ENCODE measurements at places on chromosomes 3 and 15. TPM values are rescaled to one million over a fixed set of nuclear protein-coding genes. Genes with fewer than 3 reads are reported as not detected.

- DNase-seq: peak; percentile 82
Observed at GRCh38 chr15:78422571-78423340, 15.3 kb upstream of the IREB2 start.

GRCh38 chr3:148400754-148401153 is 296.9 kb upstream of the AGTR1 start:
- no peak for DNase-seq

- no peak for DNase-seq
Observed at GRCh38 chr15:72764656-72765055, 18.9 kb downstream of the ADPGK start.

GRCh38 chr15:70008697-70009290 is 88.9 kb downstream of the TLE3 start:
- no peak for DNase-seq

GRCh38 chr3:146203776-146204175 is 42.8 kb upstream of the PLOD2 start:
- DNase-seq: no peak

GRCh38 chr3:156582532-156583183 is 27.7 kb upstream of the SSR3 start:
- DNase-seq: no peak

GRCh38 chr3:124282751-124283651 is 291.1 kb upstream of the ROPN1 start:
- DNase-seq: no peak

DNA sequence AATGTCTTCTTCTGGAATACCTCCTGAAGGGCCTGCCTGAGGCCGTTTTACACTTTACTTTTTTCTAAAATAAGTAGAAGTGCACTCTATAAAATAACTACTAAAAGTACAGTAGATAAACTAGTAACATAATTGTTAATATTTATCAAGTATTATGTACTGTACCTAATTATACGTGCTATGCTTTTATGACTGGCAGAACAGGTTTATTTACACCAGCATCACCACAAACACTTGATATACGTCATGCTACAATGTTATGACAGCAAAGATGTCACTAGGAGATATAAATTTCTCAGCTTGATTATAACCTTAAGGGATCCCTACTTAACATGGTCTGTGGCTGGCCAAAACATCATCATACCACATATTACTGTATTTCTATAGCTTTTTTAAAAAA is 29.4 kb downstream of the DLG1 start:
- DNase-seq: no peak

GRCh38 chr3:195508185-195508584 is 34.9 kb downstream of the PPP1R2 start:
- DNase-seq: no peak

DNA sequence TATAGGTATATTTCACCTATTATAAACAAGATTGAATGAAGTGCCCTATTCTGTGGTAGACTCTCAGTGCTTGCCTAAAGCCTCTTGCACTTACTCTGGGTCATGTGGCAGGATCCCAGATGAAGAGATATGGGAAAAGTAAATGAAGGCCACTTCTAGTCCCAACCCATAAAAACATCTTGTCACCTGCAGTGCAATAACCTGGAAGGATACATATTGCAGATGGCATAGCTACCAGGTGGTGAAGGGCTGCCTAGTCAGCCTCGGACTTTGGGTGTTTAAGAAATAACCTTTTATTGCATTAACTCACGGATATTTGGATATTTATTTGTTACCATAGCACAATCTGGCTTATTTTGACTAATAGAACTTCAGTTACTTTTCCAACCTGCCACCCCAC is 367.1 kb downstream of the UNC13C start:
- DNase-seq: no peak

DNA sequence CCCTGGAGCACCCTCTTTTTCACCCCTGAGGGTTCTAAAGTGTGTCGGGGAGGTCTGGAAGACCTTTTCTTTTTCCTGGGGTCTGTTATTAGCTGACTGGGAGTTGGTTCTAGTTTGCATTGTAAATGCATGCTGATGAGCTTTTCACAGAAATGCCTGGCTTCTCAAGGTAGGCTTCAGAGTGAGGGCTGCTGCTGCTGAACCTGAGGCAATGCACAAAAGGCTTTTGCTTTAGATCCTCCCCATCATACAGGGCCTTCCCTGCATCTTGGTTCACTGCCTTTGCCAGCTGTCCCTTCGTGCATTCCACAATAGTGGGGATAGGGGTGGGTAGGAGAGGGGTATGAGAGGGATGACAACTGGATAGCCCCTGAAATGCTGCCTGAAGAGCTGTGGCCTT is 46.6 kb downstream of the FAH start:
- no peak for DNase-seq

DNA sequence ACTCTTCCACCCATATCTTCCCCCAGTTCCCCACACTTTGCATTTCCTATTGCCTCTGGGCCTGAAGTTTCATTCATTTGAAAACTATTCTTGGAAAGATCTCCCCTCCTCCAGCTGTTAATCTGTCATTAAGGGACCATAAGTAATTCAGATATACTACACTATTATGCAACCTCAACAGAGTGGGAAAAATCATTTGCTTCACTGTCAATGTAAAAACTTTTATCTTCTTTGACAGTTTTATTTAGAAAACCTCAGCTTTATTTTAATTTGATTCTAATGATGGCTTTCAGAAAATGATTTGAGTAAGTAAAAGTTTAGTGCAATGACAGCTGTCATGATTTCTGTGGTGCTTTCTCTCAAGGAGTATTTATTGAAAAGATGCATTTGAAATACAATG is 435.3 kb upstream of the KCNMB2 start:
- no peak for DNase-seq

DNA sequence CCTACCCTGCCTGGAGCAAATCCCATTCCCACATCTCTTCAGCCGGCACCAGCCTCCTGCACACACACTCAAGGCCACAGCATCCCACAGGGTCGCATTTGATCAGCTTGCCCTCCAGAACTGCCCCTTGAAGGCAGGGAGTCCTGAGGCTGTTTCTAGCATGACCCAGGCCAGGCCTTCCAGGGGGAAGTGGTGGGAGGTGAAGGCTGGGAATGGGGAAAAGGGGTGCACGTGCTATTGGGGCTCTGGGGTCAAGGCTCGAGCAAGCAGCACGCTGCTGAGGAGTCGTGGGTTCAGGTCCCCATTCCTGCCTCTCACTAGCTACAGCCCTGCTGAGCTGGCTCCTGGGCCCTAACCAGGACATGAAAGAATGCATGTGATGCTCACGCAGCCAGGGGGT is 24.9 kb downstream of the SEMA7A start:
- DNase-seq: no peak

DNA sequence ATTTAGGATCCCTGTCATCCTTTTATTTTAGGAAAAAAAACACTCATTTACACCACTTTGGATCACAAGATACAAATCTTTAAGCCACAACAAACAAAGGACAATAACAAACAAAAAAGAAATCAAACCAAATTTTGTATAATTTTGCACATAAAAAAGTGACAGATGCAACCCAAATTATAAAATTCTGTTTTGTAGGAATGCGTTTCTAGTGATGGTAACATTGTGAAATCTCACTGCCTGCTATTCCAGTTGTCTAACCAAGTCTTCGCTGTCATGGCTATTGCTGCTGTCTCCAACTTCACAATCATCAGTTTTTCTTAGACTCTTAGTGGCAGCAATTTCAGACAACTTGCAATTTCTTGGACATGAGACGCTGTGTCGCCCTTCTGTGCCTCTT is 58.3 kb upstream of the ARL6 start:
- no peak for DNase-seq

- DNase-seq: no peak
Observed at GRCh38 chr15:99619712-99620111, 53.9 kb downstream of the MEF2A start.

Gene RAB8B
- 7.4 TPM for total RNA-seq

Gene CCRL2
- 10.9 TPM for total RNA-seq

Gene EPHA6
- total RNA-seq: 0.22 TPM

Gene IGF2BP2
- 48.7 TPM for total RNA-seq

Gene KIF7
- 1.2 TPM for total RNA-seq

Gene SPATA12
- 0.27 TPM for total RNA-seq

Gene ADGRG7
- total RNA-seq: 3.2 TPM

Gene FANCD2OS
- total RNA-seq: not detected

Gene ZNF662
- total RNA-seq: 2.8 TPM

Measured in colonic mucosa (tissue), 4 donors.